ENCODE measurements at places on chromosomes 16 and 17.

DNA sequence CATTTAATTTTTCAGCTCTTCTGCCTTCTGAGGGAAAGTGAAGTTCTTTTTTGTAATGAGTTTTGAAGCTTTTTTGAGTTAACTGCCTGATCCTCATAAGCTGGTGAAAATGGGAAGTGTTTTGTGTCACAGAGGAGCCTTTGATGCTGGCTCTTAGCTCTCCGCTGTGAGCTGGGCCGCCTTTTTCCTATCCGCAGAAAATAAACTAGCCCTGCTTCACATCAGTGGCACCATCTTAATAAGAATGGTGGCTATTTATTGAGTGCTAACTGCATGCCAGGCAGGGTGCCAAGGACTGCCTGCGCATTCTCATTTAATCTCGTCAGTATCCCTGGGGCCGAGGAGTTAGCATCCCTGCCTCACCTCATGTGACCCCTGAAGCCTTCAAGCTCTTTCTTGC is 309.0 kb downstream of the CPPED1 start:
- DNase-seq: no peak

DNA sequence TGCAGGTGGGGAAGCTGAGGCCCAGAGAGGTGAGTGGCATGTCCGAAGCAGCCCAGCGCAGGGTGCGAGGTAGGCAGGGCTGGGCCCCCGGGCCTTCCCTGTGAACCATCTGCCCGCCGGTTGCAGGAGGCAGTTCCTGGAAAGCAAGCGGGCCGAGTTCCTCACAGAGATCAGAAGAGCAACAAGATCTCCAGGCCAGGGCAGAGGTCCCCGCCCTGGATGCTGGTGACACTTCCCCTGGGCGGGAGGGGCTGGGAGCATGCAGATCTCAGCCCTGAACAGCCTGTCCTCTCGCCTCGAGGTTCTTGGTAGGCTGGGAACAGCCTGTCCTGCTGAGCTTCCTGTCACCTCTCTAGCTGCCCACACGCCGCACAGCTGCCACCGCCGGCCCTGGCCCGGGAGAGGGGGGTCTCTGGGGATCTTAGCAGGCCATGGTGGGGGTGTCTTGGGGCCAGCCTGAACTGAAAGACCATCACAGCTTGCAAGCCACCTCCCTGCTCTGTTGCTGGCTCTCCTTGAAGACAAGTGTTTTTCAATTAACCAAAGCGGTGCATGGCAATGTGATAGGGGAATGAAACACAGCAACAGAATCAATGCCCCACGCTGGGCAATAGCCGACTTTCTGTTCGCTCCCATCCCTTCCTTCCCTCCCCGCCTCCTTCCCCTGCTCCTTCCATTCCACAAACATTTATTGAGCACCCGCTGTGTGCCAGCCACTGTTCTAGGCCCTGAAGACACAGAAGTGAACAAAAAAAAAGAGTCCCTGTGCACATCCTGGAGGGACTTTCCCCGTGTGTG is 31.7 kb downstream of the SOCS1 start:
- no peak for DNase-seq

GRCh38 chr16:46482895-46483294 is 138.3 kb downstream of the SHCBP1 start:
- no peak for DNase-seq

- no peak for DNase-seq
These were observed 14.1 kb downstream of the ACE start for GRCh38 chr17:63490858-63491400.

- DNase-seq: no peak
These were observed 1.1 kb upstream of the YBX2 start for GRCh38 chr17:7295230-7296180.

DNA sequence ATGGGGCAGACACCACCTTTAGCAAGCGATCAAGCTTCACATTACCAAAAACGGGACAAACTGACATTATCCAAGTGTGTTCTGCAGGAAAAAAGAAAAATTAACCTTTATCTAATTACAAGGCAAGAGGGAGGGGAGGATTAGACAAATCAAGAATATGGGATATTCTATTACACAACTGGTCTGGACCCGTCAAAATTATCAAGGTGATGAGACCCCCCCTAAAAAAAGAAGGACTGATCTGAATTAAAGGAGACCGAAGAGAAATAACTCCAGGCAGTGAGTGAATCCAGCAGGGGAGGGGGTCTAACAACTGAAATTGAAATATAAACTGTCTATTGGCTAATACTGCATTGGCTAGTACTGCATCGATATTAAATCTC is 424 bp upstream of the NUBP1 start:
- DNase-seq: no peak

- no peak for DNase-seq
These were observed 29.8 kb downstream of the STAT3 start for GRCh38 chr17:42358434-42358833.
